ENCODE measurements at places on chromosomes 1 and 21.
A peak's percentile ranks its signal among the peaks of the same experiment; 100 is the strongest.

GRCh38 chr1:196659471-196659870, 7.6 kb downstream of the CFH start:
- DNase-seq: no peak

DNA sequence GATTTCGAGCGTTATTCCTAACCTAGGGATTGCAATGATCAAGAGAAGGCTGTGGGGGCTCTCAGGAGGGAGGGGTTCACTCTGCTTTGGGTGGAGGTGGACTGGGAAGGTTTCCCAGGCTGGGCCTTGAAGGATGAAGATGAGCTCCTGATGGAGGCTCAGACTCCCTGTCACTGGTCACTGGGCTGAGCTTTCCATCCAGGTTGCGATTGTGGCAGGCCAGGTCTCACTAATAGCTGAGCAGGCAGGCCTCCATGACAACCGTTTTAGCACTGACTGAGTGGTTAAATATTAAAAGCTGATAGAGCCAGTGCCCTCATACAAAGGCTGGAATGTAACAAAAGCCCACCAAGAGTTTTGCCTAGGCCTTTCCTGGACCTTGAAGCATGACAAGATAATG, 36.2 kb upstream of the EFCAB14 start:
- no peak for DNase-seq

GRCh38 chr1:186404454-186405051, 28.9 kb downstream of the ODR4 start:
- peak; percentile 44 for DNase-seq

- peak; percentile 49 for DNase-seq
These were observed 492.4 kb upstream of the NFIA start for GRCh38 chr1:60589916-60590315.
